Tongue (tissue), 3 donors: ENCODE measurements at places on chromosomes 16 and 17. TPM values are rescaled to one million over a fixed set of nuclear protein-coding genes. Genes with fewer than 3 reads are reported as not detected.

GRCh38 chr17:32757963-32758362, 119.0 kb downstream of the MYO1D start:
- DNase-seq: no peak

DNA sequence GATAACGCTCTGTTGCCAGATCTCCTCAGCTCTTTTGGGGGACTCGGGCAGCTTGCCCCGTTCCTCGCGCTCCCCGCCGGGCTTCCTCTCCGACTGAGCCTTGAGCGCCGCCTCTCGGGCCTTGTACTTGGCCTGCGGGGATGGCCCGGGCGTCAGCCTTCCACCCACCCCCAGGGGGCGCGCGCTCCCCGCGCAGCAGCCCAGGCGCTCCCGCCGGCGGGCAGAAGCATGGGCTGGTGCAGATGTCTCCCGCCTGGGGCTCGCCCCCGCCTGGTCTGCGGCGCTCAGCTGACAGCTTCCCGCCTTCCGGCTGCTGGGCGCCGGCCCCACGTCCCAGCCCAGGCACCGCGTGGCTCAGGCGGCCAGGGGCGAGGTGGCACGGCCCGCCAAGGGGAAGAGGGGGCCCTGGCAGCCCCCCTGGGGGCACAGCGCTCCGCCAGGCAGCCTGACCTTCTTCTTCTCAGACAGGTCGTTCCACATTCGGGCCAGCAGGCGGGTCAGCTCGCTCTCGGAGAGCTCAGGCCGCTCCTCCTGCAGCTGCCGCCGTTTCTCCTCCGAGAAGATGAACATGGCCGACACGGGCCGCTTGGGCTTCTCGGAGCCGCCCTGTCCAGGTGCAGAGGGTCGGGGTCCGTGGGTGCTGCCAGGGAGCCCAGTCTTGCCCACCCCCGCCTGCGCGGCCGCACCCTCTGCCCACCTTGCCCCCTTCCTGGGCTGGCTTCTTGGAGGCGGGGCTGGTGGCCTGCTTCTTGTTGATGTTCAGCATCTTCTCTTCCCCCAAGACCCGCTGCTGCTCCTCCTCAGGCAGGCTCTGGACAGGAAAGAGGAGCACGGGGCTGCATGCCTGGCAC, 8.9 kb downstream of the UBTF start:
- peak; percentile 92 for DNase-seq

GRCh38 chr17:38674014-38674748, 576 bp downstream of the EPOP start:
- DNase-seq: no peak

- no peak for DNase-seq
These were observed 16.9 kb upstream of the TNFRSF13B start for GRCh38 chr17:16988749-16989229.

DNA sequence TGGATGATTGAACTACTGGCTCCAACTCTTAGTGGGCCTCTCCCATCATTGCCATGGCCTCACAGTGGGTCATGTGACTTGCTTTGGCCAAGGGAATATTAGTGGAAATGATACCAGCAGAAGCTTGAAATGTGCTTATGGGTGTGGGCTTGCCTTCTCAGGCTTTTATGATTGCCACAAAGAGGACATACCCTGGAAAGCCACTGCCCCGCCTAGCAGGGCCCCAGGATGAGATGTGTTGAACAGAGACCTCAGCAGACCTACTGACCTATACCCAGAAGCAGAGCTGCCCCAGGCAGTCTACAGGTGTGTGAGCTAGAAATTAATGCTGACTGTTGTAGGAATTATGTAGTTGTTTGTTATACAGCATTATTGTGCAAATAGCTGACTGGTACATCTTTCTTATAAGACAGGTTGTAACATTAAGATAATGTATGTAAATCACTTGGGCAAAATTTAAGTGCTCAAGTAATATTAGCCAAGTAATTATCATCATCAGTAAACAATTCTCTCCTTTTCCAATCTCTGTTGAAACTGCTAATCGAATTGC, 67.8 kb upstream of the CDH5 start:
- DNase-seq: no peak

GRCh38 chr16:2956579-2956956, 7.5 kb upstream of the KREMEN2 start:
- DNase-seq: no peak

GRCh38 chr17:14444915-14445314, 144.0 kb downstream of the HS3ST3B1 start:
- DNase-seq: peak; percentile 74

- no peak for DNase-seq
These were observed 4.0 kb upstream of the FASN start for GRCh38 chr17:82101767-82102679.

DNA sequence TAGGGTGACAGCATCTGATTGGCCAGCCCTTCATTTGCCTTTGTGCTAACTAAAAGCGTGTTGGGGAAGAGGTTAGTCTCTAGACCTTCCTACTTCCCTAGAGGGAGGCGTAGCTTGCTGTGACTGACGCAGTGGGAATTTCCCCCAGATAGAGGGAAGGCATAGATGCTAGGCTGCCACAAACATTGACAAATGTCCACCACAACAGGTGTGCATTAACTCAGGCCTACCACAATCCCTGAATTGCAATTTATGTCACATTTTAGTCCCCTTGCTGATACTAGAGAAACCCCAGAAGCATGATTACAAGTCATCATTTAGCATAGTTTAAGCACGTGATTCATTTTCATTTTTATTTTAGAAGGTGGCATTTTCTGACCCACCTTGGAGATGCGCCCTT, 76.3 kb upstream of the WSB1 start:
- no peak for DNase-seq

DNA sequence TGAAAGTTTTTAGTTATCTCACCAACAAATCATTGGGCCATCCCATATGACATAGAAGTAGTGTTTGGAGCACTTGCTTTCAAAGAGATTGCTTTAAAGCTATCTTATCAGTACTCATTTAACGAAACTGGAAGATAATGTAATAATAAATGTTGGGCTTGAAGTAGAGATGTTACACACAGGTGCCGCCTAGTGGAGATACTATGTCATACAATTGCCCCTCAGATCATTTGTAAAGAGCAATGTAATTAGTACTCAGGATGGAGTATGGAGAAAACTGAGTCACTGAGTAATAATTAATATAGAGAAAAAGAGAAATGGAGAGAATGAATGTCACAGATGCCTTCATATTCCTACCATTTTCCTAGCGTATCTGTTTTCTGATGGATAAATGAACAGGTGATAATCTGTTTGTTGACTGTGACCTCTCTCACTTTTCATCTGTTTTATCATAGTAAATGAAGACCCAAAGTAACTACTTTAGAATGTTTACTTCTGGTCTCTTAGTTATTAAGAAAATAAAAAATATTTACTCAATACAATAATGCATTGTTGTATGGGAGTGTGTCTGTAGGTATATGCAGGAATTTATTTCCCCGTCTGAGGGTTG, 80.4 kb downstream of the EFCAB5 start:
- DNase-seq: peak; percentile 59

DNA sequence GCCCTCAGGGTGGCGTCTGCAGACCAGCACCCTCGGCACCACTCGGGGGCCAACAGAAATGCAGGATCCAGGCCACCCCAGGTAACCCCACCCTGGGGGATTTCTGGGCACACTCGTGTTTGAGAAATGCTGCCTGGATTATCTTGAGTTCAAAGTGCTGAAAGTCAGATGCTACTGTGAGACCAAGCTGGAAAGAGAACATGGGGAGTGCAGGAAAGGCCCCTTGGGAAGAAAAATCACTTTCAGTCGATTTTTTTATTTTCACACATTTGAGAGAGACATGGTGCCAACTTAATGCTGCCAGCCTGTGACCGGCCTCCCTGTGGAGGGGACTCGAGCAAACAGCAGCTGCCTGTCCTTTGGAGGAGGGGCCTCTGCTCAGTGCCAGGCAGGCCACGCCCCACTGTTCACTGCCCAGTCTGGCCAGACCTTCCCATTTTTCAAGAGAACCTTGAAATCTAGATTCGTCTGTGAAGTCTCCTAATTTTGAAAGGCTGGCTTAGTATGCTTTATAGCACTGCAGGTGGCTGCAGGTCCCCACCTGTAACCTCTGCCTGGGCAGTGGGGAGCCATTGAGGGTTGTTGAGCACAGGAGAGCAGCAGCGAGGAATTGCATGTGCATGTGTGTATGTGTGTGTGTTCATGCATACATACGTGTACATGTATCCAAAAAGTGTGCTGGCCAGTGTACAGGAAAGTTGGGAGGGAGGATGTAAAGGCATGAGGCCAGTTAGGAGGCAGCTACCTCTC, 70.7 kb upstream of the PLCG2 start:
- DNase-seq: peak; percentile 82

DNA sequence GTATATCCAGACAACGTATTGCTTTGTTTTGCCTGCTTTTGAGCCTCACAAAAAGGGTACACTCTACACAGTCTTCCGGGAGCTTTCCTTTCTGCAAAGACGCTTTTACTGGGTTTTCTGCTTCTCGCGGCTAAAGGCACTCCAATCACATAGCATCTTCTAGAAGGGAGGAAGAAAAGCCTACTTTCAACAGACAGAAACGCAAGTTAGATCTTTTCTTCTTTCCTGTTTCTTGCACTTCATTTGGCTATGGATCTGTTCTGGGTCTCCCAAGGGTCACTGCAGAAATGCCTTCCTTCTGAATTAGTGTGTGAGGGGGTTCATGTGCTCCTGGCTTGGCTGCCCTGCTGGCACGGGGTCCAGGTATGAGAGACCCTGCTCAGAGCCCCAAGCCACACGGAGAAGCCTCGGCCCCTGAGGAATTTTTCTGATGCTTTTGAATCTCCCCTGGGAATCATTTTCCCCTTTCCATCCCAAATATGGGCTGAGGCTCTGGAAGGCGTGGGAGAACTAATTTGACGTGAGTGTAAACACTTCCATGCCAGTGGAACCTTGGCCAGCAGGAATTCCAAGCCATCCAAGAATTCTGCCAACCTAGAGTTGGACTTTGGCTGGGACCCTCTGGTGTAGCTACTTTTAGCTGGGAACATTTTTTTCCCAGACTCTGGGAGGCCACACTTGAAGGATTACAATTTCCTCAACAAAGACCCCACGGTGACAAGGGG, 49.6 kb upstream of the NKD1 start:
- peak; percentile 18 for DNase-seq

GRCh38 chr16:67644038-67644437, 906 bp upstream of the CARMIL2 start:
- DNase-seq: no peak

DNA sequence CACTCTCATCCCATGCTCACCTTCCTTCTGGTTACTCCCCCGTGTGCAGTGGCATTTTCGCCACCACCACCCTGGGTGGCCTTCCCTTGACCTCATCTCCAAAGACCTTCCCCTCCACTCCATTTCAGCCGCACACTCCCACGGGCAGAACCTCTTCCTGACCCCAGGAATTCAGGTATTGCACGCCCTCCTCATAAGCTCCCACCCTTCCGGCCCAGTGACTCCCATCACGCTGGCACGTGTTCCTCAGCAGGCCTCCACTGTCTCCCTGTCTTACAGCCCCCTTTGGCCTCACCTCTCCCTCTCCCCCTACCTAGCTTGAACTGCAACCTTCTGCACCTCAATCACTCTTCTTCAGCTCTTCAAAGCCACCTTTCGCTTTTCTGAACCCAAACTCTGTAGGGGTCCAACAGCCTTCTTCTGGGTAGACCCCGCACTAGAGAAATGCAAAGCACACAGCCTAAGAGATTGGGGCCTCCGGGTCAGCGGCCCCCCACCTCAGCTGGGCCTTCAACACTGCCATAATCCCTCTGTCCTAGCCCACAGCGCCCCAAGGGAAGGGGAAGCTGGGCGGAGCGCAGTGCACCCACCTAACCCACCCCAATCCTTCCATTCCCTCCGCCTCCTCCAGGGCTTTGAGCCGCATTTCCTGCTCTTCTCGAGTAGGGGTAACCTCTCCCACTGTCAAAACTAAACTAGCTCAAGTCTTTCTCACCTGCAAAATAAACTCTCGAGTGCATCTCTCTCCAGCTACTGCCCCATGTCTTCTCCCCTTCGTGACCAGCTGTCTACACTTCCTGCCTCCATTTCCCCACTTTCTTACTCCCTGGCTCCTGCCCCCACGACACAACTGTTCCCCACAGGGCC, 1.7 kb upstream of the TMEM97 start:
- DNase-seq: no peak

DNA sequence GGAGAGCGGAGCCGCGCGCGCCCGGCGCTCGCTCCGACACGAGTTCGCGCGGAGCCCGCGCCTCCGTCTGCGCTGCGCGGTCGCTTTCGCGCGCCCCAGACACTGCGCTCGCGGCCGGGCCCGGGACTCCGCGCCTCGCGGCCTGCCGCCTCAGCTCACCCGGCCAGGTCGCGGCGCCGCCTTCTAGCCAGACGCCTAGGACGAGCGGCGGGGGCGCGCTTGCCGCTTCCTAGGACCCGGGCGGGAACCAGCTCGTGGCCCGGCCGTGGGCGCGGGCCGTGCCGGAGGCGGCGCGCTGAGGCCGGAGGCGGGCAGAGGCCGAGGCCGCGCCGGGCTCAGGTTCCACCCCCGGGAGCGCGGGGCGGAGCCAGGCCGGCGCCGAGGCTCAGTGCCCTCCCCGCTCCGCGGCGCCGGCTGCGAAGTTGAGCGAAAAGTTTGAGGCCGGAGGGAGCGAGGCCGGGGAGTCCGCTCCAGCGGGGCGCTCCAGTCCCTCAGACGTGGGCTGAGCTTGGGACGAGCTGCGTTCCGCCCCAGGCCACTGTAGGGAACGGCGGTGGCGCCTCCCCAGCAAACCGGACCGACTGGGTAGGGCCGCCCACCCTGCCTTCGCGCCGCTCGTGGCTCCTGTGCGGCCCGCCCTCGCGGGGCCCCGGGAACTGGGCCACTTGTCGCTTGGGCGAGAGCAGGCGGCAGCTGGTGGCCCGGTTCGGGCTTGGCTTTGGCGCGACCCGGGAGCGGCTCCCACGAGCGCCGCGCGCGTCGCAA, at the start of gene SPHK1:
TSS of gene SPHK1 (plus strand) at position 388 of the 765 bp plus-strand sequence. CDS start 1,036 bp downstream, outside the sequence.
- DNase-seq: peak; percentile 83

GRCh38 chr17:32006957-32007462, at the start of gene LRRC37B:
LRRC37B (plus strand) TSS chr17:32007383; CDS start chr17:32021393, 14,010 bp downstream.
- DNase-seq: peak; percentile 93

DNA sequence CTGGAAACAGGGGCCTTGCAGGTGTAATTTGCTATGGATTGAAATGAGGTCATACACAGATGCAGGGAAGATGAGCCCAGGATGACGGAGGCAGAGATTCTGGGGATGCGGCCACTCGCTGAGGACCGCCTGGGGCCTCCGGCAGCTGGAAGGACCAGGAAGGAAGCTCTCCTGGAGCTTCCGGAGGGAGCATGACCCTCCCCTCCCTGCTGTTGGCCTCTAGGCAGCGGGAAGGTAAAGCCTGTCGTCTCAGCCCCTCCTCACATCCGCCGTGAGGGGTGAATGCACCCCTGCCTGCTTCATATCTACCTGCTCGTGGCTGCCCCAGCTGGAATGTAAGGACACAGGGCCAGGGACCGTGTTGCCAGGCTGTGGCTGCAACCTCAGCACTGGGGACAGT, 29.1 kb upstream of the ZNF469 start:
- no peak for DNase-seq

GRCh38 chr17:40813804-40814203, 8.6 kb downstream of the KRT10 start:
- DNase-seq: no peak

Gene ABCC12
- total RNA-seq: not detected

Gene NPIPB5
- total RNA-seq: 147 TPM

Gene GPRC5B
- total RNA-seq: 60.0 TPM

Gene KRTAP9-8
- not detected for total RNA-seq

Gene KRTAP1-1
- total RNA-seq: not detected

Gene HS3ST6
- total RNA-seq: 1.5 TPM

Gene HOXB2
- total RNA-seq: 4.1 TPM

Gene CCL1
- total RNA-seq: not detected
